ENCODE measurements at places on chromosomes 4 and X.

DNA sequence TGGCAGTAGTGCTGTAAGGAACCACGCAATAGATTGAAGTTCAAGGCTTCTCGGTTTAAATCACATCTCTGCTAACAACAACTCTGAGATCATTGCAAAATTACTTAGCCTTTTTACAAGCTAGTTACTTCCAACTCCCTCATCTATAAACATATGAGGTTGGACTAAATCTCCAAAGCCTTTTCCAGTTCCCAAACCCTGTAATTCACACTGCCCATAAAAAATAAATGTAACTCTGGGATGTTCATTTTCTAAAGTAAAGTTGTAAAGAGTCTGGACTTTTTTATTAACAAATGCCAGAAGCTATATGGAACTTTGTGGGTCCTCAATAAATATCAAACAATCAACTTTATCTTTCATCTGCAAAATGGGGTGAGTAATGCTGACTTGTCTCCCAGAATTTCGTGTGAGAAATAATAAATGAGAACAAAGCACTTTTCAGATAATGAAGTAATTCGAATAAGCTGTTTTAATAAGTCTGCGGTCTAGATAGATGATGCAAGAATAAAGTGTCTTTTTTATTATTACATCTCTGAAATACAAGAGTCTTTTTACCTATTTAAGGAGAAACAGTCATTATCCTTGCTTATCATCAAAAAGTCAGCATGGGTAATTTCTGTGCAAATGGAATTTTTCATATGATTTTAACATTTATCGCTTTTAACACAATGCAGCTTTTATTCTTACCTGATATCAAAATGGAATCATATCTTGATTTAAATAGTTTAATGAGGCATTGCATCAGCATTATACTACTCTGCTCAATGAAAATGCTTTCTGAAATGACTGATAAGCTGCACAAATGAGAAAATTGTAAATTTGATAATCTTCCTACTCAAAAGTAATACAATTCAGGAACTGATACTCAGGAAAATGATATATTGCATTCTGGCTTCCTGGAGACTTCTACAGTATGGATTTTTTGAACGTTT is 252.6 kb downstream of the BANK1 start:
- no peak for DNase-seq

- DNase-seq = peak; percentile 73
These were observed 99.1 kb upstream of the FAM47C start for GRCh38 chrX:36908801-36909675.

GRCh38 chr4:17064959-17065358 is 166.5 kb upstream of the LDB2 start:
- no peak for DNase-seq

GRCh38 chr4:47954677-47955076 is 40.3 kb upstream of the NFXL1 start:
- no peak for DNase-seq

GRCh38 chr4:1227816-1228215 is 21.1 kb downstream of the CTBP1 start:
- DNase-seq = no peak

GRCh38 chr4:163701916-163702315 is 207.4 kb downstream of the TMA16 start:
- no peak for DNase-seq

- no peak for DNase-seq
These were observed 1050.0 kb downstream of the ADGRL3 start for GRCh38 chr4:62250100-62250499.

- DNase-seq = no peak
These were observed 154.6 kb downstream of the FMR1NB start for GRCh38 chrX:148135738-148136137.

DNA sequence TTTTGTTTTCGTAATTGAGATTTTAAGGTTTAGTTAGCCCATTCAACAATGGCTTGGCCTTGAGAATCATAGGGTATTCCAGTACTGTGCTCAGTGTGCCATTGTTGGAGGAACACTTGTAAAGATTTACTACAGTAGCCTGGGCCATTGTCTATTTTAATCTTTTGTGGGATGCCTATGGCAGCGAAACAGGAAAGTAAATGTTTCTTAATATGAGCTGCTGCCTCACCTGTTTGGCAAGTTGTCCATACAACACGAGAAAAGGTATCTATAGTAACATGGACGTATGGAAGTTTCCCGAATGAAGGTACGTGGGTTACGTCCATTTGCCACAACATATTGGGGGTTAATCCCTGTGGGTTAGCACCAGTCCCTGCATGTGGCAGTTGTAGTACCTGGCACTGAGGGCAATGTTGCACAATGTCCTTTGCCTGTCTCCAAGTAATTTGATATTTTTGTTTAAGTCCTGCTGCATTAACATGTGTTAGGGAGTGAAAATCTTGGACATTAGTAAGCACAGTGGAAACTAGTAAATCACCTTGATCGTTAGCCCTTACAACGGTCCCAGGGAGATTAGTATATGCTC is 38.6 kb upstream of the AADAT start:
- no peak for DNase-seq

DNA sequence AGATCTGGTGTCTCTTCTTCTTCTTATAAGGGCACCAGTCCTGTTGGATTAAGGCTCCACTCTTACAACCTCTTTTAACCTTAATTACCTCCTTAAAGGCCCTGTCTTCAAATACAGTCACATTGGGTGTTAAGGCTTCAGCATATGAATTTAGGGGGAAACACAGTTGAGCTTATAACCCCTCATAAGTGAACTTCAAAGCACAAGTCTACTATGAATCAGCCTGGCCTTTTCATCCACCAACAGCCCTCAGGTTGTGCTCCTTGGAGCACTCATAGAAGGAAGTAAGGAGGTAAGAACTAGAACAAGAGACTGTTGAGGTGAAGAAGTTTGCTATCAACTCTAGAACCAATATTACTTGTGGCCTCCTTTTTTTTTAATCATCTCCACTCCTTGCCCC is 18.8 kb upstream of the TBC1D9 start:
- DNase-seq = no peak

Measured in HAP-1 (cell line).